ENCODE measurements at places on chromosomes 7 and 10. TPM values are rescaled to one million over a fixed set of nuclear protein-coding genes. Genes with fewer than 3 reads are reported as not detected.
A peak's percentile ranks its signal among the peaks of the same experiment; 100 is the strongest.

ZFAND4 gene
- total RNA-seq = 6.1 TPM

ANKRD61 gene
- total RNA-seq = not detected

PON1 gene
- total RNA-seq = not detected

ZNF282 gene
- total RNA-seq = 3.2 TPM

SPDYE18 gene
- total RNA-seq = 0.69 TPM

OPN4 gene
- total RNA-seq = not detected

FGL2 gene
- 69.3 TPM for total RNA-seq

DNA sequence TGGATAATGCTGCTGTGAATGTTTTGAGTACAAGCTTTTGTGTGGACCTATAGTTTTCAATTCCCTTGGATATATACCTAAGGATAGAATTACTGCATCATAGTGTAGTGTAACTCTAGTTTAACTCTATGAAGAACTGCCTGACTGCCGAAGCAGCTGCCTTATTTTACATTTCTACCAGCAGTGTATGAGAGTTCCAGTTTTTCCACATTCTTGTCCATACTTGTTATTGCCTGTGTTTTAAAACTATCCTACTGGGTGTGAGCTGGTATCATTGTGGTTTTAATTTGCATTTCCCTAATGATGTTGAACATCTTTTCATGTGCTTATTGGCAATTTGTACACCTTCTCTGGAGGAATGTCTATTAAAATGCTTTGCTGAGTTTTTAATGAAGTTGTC lies 15.7 kb downstream of the SEPTIN7 start:
- H3K36me3 ChIP-seq = no peaks in the 10 kb centered on the region
- no peak overlapping the region for H3K27ac ChIP-seq
- no peaks in the 10 kb centered on the region for H3K27me3 ChIP-seq
- no peak overlapping the region for H3K4me3 ChIP-seq
- DNase-seq = no peak

DNA sequence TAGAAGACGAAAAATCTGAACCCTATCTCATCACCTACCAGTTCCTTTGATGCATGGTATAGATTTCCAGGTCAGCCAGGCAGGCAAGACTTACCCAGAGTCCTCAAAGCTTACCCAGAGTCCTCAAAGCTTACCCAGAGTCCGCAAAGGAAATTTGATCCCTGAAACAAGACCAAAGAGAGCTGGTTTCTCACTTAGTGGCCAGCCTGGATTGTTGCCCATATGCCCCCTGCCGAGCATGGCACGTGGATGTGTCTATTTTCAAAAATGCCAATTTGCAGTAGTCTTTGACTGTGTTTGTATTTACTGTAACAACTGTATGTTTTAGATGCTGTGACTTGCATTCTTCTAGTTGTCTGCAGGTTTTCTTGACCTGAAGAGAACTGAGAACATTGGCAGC lies 120.2 kb upstream of the STARD3NL start:
- DNase-seq = no peak
- no peaks in the 10 kb centered on the region for H3K36me3 ChIP-seq
- H3K4me1 ChIP-seq = no peaks in the 10 kb centered on the region
- H3K27me3 ChIP-seq = no peaks in the 10 kb centered on the region
- H3K27ac ChIP-seq = no peak overlapping the region

DNA sequence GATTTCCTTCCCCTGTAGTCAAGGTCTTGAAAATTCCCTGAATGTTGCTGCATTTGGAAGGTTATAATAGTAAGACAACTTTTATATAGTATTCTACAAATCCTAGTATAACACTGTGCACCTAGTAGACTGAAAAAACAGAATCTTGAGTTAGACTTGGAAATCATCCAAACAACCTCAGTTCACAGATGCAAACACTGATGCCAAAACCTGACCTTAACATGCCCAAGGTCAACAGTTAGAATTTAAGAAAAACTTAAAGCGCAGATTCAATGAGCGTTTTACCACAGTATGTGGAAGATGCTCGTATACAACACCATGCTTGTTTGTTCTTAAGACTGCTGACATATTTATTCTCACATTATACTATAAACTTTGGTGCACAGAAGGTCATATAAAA lies 3.0 kb downstream of the PIP4K2A start:
- H3K27ac ChIP-seq = no peak overlapping the region
- H3K27me3 ChIP-seq = no peaks in the 10 kb centered on the region
- peaks cover 13% of the 10 kb centered on the region for H3K4me1 ChIP-seq
- no peaks in the 10 kb centered on the region for H3K36me3 ChIP-seq
- H3K4me3 ChIP-seq = no peak overlapping the region
- no peak for DNase-seq

DNA sequence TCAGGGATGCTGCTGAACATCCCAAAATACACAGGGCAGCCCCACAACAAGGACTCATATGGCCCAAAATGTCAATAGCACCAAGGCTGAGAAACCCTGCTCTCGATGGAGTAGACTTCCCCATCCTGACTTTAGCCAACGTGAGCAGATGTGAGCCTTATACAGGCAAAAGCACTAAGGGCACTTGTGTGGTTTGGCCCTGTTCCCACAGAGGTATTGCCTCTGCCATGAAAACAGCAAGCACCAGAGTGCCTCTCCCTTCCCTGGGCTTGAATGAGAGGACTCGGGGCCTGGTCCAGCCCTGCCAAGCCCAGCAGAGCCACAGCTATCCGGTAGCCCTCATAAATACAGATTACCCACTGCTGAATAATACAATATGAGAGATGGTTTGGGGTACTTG lies 47.5 kb downstream of the ACSM6 start:
- DNase-seq = no peak
- no peak overlapping the region for H3K27ac ChIP-seq
- H3K4me3 ChIP-seq = no peak overlapping the region
- no peaks in the 10 kb centered on the region for H3K27me3 ChIP-seq
- no peaks in the 10 kb centered on the region for H3K36me3 ChIP-seq

DNA sequence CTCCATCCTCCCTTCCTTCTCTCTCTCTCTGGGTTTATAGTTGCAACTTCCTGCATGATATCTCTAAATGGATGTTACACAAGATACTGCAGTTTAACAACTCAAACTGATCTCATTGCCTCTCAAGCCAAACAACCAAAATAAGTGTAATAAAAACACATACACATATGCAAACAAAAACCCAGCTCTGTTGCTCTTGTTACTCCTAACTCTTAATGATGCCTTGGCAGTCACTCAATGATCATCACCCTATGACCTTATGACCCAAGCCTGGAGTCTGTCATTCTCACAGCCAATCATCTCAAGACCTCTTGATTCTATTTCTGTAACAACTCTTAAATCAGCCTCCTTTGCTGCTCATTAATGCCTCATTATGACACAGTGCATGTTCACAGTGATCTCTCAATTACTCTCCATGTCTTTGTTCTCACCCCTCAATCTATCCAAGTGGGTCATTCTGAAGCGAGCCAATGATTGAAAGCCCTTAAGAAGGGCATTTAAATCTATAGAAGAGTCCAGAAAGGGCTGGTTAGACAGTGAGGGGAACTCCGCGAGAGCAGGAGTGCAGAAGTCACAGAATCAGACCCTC lies 210.9 kb downstream of the INHBA start:
- H3K36me3 ChIP-seq = no peaks in the 10 kb centered on the region
- no peak overlapping the region for H3K4me3 ChIP-seq
- DNase-seq = no peak
- H3K27ac ChIP-seq = peak overlapping the region; percentile 46
- no peaks in the 10 kb centered on the region for H3K4me1 ChIP-seq
- H3K27me3 ChIP-seq = no peaks in the 10 kb centered on the region

- no peak for DNase-seq
- no peaks in the 10 kb centered on the region for H3K27me3 ChIP-seq
- H3K36me3 ChIP-seq = no peaks in the 10 kb centered on the region
- no peak overlapping the region for H3K4me3 ChIP-seq
- no peaks in the 10 kb centered on the region for H3K4me1 ChIP-seq
- no peak overlapping the region for H3K27ac ChIP-seq
Measured at GRCh38 chr10:115850666-115851065, 422.3 kb downstream of the GFRA1 start.

DNA sequence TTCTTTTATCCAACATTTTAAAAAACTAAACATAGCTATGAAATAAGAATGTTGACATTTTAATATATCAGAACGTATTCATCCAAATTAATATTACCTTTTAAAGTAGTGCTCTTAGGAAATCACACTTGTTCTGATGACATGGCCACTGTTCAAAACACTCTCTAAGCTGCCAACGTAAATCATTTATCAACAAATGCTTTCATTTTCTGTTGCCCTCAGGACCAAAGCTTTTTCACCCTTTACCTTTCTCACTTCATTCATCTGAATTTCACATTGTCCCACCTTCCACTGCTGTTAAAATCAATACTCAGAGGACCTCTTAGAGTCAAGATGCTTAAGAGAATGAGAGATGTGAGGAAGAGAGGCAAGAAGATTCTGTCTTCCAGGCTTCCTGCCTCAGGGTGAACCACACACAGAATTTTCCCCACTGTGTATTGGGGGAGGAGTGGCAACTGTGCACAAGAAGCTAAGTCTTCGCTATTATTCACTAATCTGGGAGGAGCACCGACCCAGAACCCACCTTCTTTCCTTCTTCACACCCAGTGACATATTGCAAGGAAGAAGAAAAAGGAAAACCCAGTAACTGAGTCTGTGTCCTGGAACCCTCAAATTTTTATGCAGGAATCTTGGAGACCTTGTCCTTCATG lies 21.0 kb downstream of the HIBADH start:
- H3K36me3 ChIP-seq = no peaks in the 10 kb centered on the region
- DNase-seq = no peak
- no peaks in the 10 kb centered on the region for H3K4me1 ChIP-seq
- no peak overlapping the region for H3K4me3 ChIP-seq
- H3K27me3 ChIP-seq = no peaks in the 10 kb centered on the region

DNA sequence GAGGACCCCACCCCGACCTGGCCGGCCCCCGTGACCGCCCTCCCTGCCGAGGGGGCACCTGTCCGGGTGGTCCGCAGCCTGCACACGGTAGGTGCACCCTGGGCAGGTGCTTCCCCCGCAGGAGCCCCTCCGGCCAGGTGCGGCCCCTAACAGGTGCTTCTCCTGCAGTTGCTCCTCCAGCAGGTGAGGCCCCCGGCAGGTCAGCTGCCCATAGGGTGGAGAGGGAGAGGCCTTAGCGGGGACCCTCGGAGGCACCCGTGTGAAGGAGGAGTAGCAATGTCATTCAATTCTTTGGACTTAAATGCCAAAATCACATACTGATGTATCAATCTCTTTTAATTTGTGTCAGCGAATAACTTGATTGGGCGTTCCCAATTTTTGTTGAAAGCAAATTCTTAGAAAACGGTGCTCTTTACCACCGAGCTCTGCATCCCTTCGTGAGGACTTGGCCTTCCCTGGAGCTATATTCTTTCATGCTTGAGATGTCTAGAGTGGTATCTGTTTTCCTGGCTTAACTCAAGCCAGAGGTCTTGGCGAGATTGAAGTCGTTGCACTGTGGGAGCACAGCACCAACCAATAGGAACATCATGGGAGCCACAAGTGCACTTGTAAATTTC lies 738 bp upstream of the NCAPG2 start:
- peak overlapping the region; percentile 85 for H3K4me3 ChIP-seq
- H3K27me3 ChIP-seq = no peaks in the 10 kb centered on the region
- H3K27ac ChIP-seq = peak overlapping the region; percentile 81
- DNase-seq = no peak
- H3K4me1 ChIP-seq = no peaks in the 10 kb centered on the region

DNA sequence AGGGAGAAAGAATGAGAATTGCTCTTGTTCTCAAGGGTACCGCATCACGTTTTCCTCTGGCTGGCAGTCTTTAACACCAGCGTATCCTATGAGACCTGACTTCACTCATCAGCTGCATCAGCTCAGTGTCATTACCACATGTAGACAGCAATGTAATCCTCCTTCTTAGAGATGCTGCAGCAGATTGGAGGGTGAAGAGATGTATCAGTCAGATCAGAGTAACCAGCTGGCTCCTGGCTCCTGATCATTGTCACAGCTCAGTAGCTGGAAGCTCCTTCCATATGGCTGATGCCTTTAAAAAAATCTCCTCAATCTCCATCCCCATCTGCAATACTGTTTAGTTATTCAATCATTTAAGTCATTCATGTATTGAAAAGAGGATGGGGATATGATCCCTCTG lies 39.7 kb upstream of the EPHB6 start:
- DNase-seq = no peak
- H3K27me3 ChIP-seq = no peaks in the 10 kb centered on the region
- H3K4me3 ChIP-seq = no peak overlapping the region
- H3K27ac ChIP-seq = no peak overlapping the region
- no peaks in the 10 kb centered on the region for H3K4me1 ChIP-seq

DNA sequence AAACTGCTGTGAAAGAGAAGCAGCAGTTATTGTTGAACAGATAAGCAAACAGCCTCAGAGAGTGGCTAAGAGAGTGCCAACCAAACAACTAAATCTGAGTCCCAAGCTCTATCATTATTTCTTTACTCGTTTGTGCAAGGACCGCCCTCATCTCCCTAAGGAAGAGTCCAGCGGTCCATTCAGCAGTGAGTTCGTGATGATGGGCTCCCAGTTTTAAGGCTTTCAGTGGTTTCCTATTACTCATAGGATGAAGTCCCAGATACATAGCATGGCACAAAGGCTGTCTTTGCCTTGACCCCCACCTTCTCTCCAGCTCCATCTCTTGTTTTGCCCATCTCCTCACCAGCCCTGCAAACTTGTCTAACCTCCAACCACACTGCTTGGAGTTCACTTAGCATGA lies 24.3 kb upstream of the PDE1C start:
- no peak overlapping the region for H3K4me3 ChIP-seq
- no peaks in the 10 kb centered on the region for H3K27me3 ChIP-seq
- no peaks in the 10 kb centered on the region for H3K4me1 ChIP-seq
- DNase-seq = no peak

DNA sequence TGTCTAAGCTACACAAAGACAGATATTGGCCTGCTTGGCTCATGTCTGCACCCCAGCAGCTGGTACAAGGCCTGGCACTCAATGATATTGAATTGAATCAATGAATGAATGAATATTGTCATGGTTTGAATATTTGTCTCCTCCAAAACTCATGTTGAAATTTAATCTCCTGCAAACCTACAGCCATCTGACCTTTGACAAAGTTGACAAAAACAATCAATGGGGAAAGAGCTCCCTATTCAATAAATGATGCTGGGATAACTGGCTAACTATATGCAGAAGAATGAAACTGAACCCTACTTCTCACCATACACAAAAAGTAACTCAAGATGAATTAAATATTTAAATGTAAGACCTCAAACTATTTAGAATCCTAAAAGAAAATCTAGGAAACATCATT lies 144.7 kb downstream of the CYP26A1 start:
- H3K4me3 ChIP-seq = no peak overlapping the region
- no peaks in the 10 kb centered on the region for H3K27me3 ChIP-seq
- no peaks in the 10 kb centered on the region for H3K36me3 ChIP-seq
- no peaks in the 10 kb centered on the region for H3K4me1 ChIP-seq
- no peak overlapping the region for H3K27ac ChIP-seq

- H3K4me3 ChIP-seq = no peak overlapping the region
- no peaks in the 10 kb centered on the region for H3K4me1 ChIP-seq
- H3K27ac ChIP-seq = no peak overlapping the region
- no peaks in the 10 kb centered on the region for H3K36me3 ChIP-seq
- DNase-seq = no peak
Measured at GRCh38 chr10:44965651-44966097, 6.1 kb downstream of the RASSF4 start.

Measured in uterus (tissue), 4 donors.